Stimulated activated CD4-positive, alpha-beta T cell treated with anti-CD3 and anti-CD28 coated beads, TNF-alpha, amount 100 ng/mL, for 48 hours (primary cell): ENCODE measurements at places on chromosomes 11 and 22.
A peak's percentile ranks its signal among the peaks of the same experiment; 100 is the strongest.

DNA sequence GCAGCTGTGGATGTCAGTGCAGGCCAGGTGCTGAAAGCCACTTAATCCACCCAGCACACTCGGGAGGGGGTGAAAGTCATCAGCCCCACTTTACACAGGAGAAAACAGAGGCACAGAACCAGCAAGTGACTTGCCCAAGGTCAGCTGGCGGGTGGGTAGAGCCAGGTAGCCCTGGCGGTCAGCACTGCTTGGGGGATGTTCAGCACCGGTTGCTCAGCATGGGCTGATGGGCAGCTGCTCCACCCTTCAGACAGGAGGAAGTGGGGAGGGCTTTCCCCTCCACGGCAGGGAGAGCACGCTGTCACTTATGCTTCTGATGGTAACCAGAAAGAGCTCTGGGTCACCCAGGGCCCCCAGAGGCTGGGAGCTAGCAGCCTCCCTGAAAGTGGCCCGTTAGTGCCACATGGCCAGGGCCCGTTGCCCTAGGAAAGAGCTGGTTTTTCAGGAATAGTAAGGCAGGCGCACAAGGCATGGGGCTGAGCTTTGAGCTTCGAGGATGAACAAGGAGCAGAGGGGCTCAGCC is 417.9 kb downstream of the CTTN start:
- DNase-seq, result no peak

- DNase-seq, result peak; percentile 28
Measured at GRCh38 chr11:47161134-47161854, 15.4 kb downstream of the ARFGAP2 start.

DNA sequence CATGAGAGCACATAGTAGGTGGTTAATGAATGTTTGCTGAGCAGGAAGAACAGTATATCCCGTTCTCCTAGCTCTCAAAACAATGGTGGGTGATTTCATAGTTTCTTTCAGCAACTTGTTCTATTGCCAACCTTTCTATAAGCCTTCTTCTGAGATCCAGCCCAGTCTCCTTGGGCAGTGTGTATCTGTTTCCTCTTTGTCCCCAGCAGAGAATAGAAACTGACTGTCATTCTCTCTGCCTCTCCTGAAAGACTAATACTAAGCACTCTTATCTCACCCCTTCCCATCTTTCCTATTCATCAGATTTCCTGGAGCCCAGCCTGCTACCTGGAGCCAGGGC is 272.9 kb downstream of the ST3GAL4 start:
- no peak for DNase-seq

DNA sequence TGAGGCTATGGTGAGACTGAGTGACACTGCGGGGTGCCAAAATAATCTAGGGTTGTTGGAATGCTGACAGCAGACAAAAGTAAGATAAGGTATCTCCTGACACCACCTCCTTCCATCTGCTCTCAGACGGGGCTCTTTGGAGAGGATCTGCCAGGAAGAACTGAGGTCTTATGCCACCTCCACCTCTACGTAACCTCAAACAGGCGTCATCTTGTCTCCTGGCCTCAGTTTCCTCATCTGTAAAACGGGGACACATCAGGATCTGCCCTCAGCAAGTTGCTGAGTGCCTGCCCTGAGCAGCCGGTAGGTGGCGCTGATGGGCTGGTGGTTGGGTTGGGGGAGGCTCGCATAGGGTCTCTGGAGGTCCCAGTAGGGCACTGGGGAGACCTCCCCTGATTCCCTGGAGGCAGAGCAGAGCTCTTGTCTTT is 1.7 kb upstream of the MYEOV start:
- peak; percentile 50 for DNase-seq

DNA sequence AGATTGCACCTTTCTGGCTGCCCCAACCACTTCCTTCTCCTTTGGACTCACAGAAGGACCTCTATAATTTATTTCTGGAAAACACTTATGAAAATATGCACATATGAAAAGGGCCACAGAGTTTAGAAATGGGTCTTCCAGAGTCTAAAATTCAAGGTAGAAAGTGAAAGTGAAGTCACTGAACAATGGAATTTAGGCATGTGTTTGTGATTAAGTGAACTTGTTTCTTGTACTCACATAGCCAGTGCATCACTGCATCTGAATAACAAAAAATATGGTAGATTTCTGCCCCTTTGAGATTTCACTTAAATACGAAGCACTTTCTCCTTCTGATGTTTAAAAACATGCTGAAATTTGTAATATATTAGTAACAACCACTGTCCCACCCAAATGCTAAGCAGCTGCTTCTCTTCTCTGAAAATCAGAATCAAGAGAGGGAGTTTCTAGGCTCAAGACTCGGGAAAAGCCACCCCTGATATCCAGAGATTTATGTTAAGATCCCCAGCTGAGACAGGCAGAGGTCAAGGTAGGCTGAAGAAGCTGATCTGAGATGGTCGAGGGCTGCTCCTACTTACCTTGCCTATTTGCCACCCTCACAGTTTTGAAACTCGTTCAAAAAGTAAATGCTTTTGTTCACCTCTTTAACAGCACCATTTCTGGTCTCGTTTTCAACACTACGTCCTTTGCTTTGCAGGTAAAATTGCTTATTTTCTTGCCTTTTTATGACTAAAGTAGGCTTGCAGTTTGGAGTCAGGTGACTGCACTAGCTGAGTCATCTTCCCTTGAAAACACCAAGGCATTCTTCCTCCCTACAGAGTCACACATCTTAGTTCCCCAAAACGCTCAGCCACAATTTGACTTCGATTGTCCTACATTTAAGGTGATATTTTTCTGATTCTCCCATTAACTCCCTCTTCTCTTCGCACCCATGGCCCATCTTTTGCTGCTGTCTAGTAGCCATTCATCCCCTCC is at the start of gene XKR3:
Gene XKR3, minus strand, starts transcription at position 696 of the 972 bp plus-strand sequence. CDS start 17,338 bp downstream, outside the sequence.
- no peak for DNase-seq

DNA sequence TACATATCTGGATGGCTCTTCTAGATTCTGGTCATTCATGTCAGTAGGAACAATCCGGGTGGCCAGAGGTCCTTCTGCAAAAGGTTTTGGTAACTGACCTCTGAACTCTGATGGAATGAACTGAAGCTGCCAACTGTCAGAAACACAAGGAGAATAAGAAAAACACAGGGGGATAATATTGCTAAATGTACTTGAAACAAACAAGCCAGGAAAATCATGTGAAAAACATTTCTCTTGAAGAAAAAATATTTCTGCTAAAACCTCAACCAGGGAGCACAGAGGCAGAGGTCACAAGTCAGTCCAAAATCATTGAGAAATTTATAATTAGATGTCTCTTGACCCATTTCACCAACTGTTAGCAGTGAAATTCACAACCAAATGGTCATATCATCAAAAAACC is 35.2 kb downstream of the ALG9 start:
- no peak for DNase-seq

- DNase-seq, result no peak
Measured at GRCh38 chr11:40819230-40819629, 640.2 kb downstream of the LRRC4C start.

GRCh38 chr11:118621071-118621783 is 13.8 kb downstream of the PHLDB1 start:
- DNase-seq, result no peak

DNA sequence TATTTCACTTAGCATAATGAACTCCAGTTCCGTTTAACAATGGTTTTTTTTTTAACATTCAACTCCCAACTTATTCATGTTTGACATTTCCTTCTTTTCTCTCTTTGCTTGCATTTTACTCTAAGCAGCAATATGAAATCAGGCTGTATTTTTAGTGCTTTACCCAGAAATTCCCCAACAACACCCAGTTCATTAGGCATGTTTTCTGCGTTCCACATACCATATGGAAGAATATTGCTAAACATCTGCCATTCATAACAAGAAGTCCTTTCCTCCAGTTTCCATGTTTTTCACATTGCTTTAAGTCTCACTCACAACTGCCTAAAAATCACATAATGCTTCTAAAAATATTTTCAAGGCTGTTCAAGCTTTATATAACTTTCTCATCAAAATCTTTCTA is 45.8 kb downstream of the PLAAT5 start:
- no peak for DNase-seq
